ENCODE measurements at places on chromosomes 12 and 14. TPM values are rescaled to one million over a fixed set of nuclear protein-coding genes. Genes with fewer than 3 reads are reported as not detected.

LIN7A gene
- not detected for total RNA-seq

DNA sequence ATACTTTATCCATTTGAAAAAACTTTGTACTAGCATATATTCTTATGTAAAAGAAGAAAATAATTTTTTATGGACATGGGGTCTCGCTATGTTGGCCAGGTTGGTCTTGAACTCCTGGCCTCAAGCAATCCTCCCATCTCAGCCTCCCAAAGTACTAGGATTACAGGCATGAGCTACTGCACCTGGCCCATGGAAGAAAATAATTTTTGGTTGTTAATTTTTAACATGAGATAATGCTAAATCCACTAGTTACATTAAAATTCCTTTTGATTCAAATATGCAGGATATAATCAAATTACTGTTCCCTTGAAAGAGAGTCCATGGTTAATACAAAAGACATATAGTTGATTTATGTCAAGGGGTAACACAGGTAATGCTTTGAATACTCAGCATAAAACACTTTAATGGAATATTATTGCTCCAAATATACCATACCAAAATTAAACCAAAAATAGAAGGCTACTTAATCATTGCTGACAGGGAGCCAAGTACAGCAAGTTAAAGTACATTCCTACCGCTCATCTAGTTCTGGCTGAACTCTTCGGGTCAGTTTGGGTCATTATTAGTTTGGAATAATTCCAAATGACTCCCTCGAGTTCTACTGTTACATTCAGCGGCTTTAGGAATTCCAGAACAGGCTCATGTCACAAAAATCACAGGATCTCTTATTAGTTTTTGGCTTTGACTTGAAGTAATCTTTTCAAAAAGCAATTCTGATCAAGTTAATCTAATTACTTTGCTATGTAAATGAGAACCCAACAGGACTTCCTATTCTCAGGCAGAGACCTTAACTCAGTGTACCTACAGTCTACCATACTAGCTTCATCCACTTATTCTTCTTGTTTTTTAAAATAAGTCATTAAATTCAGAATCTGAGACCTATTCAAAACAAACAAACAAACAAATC, 6.1 kb downstream of the SOS2 start:
- no peak for DNase-seq

SYNDIG1L gene
- not detected for total RNA-seq

CEBPE gene
- total RNA-seq: 0.25 TPM

- DNase-seq: no peak
These were observed 7.4 kb downstream of the REM2 start for GRCh38 chr14:22890416-22890815.

RACGAP1 gene
- 179 TPM for total RNA-seq

PDE3A gene
- total RNA-seq: not detected

TAS2R31 gene
- total RNA-seq: 1.7 TPM

DNA sequence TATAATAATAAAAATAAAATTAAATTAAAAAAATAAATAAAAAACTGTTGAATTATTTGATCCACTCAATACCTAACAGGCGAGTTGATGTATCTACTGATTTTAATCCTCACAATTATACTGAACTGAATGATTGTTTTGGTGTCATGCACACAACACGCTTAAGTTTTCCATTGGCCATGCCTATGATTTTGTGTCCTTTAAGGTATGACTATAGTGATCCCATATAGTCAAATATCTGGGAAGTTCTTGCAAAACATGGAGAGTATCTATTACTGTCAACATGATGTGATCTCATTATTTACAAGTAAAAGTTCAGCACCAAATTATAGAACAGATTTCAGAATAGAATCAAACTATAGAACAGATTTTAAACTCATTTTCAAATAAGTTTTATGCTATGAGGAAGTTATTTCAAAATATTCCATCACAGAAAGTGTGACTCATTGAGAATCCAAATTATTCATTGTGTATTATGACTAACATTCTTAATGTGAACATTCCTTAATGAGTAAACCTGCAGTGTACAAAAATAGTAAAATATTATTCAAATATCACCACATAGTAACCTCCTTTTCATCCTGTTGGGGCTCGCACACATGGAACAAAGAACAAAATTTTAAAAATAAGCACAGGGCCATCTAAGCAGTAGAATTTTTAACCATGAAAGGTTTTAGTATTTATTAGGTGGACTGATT, 190.4 kb downstream of the SLC25A21 start:
- no peak for DNase-seq

DNA sequence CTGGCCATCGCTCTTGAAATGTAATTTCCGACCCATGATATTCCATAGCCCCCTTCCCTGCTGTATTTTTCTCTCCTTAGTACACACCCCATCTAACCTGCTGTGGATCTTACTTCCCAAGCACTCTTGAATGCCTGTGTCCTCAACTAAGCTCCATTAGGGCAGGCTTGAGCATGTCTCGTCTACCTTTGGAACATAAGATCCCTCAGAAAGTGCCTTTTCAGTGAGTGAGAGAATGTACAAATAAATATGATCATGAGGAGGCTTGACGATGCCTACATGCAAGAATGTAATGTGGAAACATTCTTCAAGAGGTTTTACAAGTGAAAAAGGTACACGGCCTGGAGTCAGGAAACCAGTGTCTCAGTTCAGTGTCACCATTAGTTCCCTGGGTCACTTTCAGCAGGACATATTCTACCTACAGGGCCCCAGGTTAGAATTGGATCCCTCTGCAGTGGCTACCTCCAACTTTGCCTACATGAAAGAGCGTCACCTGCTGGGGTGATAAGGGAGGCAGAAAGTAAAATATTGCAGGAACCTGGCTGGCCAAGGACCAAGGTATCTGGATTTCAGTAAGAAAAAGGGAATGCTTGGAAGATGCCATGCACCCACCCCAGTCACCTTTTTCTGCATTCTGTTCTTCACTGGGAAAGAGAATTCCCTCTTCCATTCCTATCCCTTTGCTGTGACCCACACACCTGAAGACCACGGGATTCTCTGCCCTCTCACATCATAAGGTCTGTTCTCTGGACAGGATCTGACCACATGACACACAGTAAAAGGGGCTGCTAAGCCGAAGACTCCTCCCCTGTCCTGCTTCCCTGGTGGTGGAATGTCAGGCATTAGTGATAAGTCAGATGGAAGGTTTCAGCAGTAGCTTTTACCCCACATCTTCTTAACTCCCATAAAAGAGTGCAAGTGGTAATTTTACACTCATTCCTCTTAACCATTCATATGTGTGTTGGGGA, 24.6 kb upstream of the SERPINA1 start:
- no peak for DNase-seq

FAM161B gene
- total RNA-seq: 1.8 TPM

DNA sequence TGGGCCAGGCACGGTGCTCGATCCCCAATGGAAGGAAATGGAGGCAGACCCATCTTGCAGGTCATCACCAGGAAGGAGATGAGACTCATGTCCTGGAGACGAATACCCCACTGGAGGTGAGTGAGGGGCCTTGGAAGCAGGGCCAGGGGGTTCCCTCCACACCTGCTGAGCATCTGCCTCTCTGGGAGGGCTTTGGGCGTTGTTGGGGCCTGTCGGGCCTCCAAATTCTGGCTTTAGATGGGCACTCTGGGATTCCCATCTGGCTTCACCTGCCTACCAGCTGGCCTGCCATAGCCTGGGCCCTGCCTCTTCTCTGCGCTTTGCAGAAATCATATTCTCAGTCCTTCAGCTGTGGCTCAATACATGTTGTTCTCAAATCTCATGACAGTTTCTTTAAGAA, 13.9 kb downstream of the RTL1 start:
- DNase-seq: no peak

- DNase-seq: no peak
These were observed 15.9 kb downstream of the UBE2N start for GRCh38 chr12:93425736-93426411.

TGM1 gene
- 4.0 TPM for total RNA-seq

DNA sequence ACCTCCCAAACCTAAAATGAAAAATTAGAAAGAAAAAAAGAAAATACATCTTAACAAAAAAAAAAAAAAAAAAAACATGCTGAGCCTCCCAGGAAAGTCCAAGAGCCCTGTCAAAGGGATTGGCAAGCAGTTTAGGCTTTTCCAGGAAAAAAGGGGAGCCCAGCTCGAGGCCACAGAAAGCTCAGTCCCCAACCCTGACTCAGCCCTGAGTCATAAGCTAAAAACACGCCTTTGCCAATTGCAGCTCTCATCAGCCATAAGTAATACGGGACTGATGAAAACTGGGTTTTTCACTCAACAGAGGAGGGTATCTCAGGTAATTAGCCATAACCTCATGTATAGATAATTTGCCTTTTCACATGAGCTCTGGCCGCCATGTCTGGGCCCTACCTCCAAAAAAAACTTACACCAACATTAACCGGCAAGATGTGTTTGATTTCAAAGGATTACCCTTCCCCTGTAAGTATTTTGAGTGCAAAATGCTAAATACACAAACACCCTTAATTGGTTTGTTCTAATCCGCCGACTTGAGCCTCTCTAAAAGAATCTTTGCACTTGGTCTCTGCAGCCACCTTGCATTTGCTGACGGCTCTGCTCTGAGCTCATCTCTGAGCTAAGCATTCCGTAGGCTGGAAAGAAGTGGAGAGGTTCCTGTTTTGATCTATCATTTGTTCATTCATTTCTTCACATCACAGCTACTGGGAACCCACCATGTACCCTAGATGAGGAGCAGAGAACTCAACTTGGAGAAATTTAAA, 319.2 kb downstream of the BCL11B start:
- DNase-seq: no peak

DNA sequence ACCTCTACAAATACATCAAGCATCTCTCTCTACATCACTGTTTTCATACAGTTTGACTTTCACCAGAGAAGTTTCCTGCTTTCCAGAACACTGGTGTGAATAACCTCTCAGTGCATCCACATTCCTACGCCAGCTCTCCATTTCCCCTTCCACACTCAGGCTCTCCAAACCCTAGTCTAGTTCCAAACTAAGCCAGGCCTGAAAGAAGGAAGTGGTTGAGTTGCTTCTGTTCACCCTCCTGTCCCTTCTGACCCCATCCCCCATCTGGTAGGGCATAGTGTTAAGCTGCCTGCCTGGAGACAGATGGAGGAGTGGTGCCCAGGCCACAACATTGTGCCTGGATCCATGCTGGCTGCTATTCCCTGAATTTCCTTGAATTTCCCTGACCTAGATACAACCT, 132.4 kb downstream of the GPR65 start:
- DNase-seq: no peak

HOXC6 gene
- total RNA-seq: not detected

DNA sequence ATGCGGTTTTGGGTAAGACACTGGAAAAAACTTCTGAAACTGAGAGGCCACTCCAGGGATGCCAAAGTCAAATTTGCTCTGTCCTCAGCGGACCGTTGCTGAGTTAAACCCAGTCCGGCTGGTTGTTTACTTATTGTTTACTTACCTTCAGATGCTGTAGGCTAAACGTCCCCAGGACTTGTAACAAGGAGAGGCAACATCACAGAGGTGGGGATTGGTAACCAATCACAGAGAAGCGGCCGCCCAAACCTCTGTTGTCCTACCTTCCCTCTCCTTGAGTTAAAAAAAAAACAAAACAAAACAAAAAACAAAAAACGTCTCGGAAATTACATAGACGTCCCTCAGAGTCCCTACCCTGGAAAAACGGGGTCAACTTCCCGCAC, 380 bp downstream of the ANO2 start:
- no peak for DNase-seq

All from activated CD4-positive, alpha-beta memory T cell treated with anti-CD3 and anti-CD28 coated beads, Interleukin-2, amount 10 ng/mL, durations not matched to agents 7 days and 5 days (primary cell).